GM23248 (cell line): ENCODE measurements at places on chromosomes 12 and 14. TPM values are rescaled to one million over a fixed set of nuclear protein-coding genes. Genes with fewer than 3 reads are reported as not detected.
A peak's percentile ranks its signal among the peaks of the same experiment; 100 is the strongest.

Gene CCDC77
- 4.5 and 8.3 TPM in 2 replicates for polyA plus RNA-seq

Gene RPS26
- polyA plus RNA-seq = 271 and 274 TPM in 2 replicates

Gene FAM181A
- not detected in 2 replicates for polyA plus RNA-seq

Gene CARMIL3
- not detected in 2 replicates for polyA plus RNA-seq

Gene KRT81
- 0.34 and 0.95 TPM in 2 replicates for polyA plus RNA-seq

Gene TEX22
- polyA plus RNA-seq = 0.27 and 0.46 TPM in 2 replicates

DNA sequence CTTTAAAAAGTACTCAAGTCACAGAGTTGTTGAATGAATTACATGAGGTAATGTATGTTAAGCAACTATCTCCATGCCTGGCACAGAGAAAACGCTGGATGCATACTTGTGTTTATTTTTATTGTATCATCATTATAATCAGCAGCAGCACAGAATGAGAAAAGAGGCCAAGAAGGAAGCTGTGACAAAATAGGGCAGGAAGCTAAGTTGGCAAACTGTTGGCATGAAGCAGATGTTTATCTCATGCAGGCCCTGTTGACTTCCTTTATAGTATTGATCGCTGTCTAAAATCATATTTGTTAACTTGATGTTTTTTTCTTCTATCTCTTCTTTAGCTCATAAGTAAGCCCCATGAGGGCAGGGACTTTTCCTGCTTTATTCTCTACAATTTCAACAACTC is 466.6 kb downstream of the TRHDE start:
- no peaks in the 10 kb centered on the region for H3K27me3 ChIP-seq
- H3K36me3 ChIP-seq = no peaks in the 10 kb centered on the region
- no peak overlapping the region for H3K4me3 ChIP-seq
- no peaks in the 10 kb centered on the region for H3K4me1 ChIP-seq
- H3K27ac ChIP-seq = no peak overlapping the region

DNA sequence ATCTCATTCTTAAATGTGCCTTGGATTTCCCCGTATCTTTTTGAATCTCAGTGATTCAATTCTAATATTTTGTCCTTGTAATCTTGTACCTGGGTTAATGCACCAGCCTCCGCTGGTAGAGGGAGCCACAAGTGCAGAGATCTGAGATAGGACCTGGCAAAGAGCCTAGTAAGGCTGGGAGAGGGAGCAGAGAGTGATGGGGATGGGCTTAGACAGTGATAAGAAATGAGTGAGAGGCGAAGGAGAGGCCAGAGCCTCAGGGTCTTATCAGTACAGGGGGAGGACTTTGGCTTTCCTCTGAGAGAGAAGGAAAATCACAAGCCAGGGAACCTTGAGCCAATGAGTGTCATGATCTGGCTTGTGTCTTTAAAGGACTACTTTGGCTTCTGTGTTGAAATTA is 30.5 kb upstream of the LMNTD1 start:
- no peak for DNase-seq
- H3K36me3 ChIP-seq = no peaks in the 10 kb centered on the region
- no peak overlapping the region for H3K4me3 ChIP-seq

DNA sequence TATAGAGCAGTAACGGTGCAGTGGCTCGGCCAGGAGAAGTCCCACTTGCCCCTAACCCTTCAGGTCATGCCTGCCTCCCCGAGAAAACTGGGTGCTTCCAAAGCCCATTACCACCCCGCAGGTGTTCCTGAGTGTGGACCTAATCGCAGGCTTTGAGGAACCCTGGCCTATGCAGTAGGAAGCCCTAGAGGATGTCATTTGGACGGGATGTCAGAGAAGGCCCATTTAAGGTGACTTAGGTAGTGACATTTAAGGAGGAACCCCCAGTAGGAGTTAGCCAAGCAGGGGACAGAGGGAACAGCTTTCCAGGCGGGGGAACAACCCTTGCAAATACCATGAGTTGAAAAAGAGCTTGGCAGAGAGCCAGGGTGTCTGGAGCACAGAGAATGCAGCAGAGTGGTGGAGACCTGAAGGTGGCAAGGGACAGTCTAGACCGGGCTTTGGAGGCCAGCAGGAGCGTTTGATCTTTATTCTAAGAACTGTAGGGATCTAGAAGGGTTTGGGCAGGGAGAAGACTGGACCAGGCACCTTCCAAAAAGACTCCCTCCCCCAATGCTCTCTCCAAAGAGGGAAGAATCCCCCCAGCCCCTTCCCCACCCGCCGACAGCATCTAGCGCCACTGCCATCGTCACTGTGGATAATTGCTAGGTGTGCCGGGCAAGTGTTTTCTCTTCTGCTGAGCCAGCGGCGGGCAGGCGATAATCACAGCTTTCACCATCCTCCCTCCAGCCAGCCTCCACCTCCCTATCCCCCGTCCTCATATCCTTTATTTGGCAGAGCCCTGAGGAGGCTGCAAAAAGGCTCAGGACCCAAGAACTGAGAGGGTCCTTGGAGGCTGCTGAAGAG is 33.3 kb upstream of the BEGAIN start:
- no peak overlapping the region for H3K4me3 ChIP-seq
- H3K27ac ChIP-seq = no peak overlapping the region
- DNase-seq = no peak
- no peaks in the 10 kb centered on the region for H3K36me3 ChIP-seq
- H3K4me1 ChIP-seq = no peaks in the 10 kb centered on the region

DNA sequence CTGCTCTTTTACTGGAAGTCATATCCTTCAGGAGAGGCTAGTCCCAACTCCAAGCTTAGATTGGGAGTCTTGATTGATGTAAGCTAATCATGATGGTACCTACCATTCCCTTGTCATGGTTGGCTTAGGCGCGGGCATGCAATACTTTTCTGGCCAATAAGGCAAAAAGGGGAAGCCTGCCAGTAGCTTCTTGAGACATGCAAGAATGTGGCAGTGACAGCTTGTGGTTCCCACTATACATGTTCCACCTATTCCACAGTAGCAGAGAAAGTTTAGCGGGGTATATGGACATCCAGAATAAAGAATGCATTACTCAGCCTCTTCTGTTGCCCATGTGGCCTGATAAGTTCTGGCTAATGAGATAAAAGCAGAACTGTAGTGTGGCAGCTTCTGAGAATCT is 55.0 kb downstream of the AP5M1 start:
- no peak for DNase-seq
- H3K27me3 ChIP-seq = peaks cover 36% of the 10 kb centered on the region; the same call in 1 of the 2 replicates
- no peaks in the 10 kb centered on the region for H3K36me3 ChIP-seq
- no peak overlapping the region for H3K27ac ChIP-seq

- H3K27me3 ChIP-seq = peaks cover 4% of the 10 kb centered on the region; the same call in 1 of the 2 replicates
- DNase-seq = peak; percentile 65
- no peak overlapping the region for H3K27ac ChIP-seq
- H3K4me1 ChIP-seq = no peaks in the 10 kb centered on the region
Observed at GRCh38 chr14:20836668-20837338, 34.2 kb upstream of the RNASE1 start.

- peak overlapping the region; percentile 30 for H3K4me3 ChIP-seq
- peak overlapping the region; percentile 86 for H3K27ac ChIP-seq
- no peaks in the 10 kb centered on the region for H3K27me3 ChIP-seq
- no peaks in the 10 kb centered on the region for H3K36me3 ChIP-seq
Observed at GRCh38 chr12:32568228-32568627, 110.9 kb upstream of the DNM1L start.

GRCh38 chr12:98110536-98110935 is 404.9 kb upstream of the TMPO start:
- DNase-seq = no peak
- no peak overlapping the region for H3K4me3 ChIP-seq
- H3K36me3 ChIP-seq = no peaks in the 10 kb centered on the region
- H3K27me3 ChIP-seq = no peaks in the 10 kb centered on the region
- no peak overlapping the region for H3K27ac ChIP-seq

- no peaks in the 10 kb centered on the region for H3K36me3 ChIP-seq
- no peaks in the 10 kb centered on the region for H3K4me1 ChIP-seq
- H3K4me3 ChIP-seq = no peak overlapping the region
- peak; percentile 4 for DNase-seq
Observed at GRCh38 chr12:126337556-126338441, 1272.6 kb downstream of the AACS start.

GRCh38 chr12:27733052-27733656 is 22.5 kb downstream of the MRPS35 start:
- peaks cover 45% of the 10 kb centered on the region for H3K36me3 ChIP-seq
- H3K27me3 ChIP-seq = no peaks in the 10 kb centered on the region
- no peak overlapping the region for H3K4me3 ChIP-seq
- DNase-seq = peak; percentile 66

- no peak overlapping the region for H3K4me3 ChIP-seq
- DNase-seq = peak; percentile 14
- no peak overlapping the region for H3K27ac ChIP-seq
- H3K4me1 ChIP-seq = no peaks in the 10 kb centered on the region
- no peaks in the 10 kb centered on the region for H3K36me3 ChIP-seq
Observed at GRCh38 chr14:96581902-96582301, 79.7 kb downstream of the PAPOLA start.

- no peak for DNase-seq
- H3K4me1 ChIP-seq = peaks cover 11% of the 10 kb centered on the region; the same call in 1 of the 2 replicates
- H3K27ac ChIP-seq = no peak overlapping the region
- H3K36me3 ChIP-seq = peaks cover 8% of the 10 kb centered on the region; the same call in 1 of the 2 replicates
Observed at GRCh38 chr14:102394717-102395375, 32.1 kb downstream of the TECPR2 start.

DNA sequence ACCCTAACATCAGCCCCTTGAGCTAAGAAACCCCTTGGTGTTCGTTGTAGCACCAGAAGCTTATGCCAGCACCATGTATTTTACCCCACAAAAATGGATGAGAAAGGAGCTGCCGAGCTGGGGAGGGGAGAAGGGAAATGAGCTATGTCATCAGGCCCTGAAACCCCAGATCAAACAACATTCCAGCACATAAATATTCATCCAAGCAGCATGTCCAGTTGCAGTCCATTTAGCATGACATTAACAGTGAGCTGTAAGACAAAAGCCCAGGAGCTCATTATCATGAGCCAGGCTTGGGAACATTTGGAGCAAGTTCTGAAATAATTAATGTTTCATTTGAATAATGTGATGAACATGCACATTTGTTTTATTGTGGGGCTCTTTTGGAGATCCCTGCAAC is 630.1 kb upstream of the TMEM132C start:
- no peak overlapping the region for H3K4me3 ChIP-seq
- no peaks in the 10 kb centered on the region for H3K36me3 ChIP-seq
- H3K27ac ChIP-seq = no peak overlapping the region
- no peak for DNase-seq

GRCh38 chr12:26022043-26022442 is 63.6 kb downstream of the RASSF8 start:
- H3K27ac ChIP-seq = no peak overlapping the region
- H3K4me3 ChIP-seq = no peak overlapping the region
- no peak for DNase-seq
- no peaks in the 10 kb centered on the region for H3K36me3 ChIP-seq

- no peaks in the 10 kb centered on the region for H3K27me3 ChIP-seq
- no peak overlapping the region for H3K4me3 ChIP-seq
- no peak for DNase-seq
- H3K4me1 ChIP-seq = no peaks in the 10 kb centered on the region
- H3K27ac ChIP-seq = no peak overlapping the region
- no peaks in the 10 kb centered on the region for H3K36me3 ChIP-seq
Observed at GRCh38 chr14:95408731-95409476, 89.2 kb upstream of the CLMN start.
